ENCODE measurements at places on chromosomes 6 and 20.

- no peak for DNase-seq
Measured at GRCh38 chr6:126764104-126764503, 354.4 kb upstream of the RSPO3 start.

DNA sequence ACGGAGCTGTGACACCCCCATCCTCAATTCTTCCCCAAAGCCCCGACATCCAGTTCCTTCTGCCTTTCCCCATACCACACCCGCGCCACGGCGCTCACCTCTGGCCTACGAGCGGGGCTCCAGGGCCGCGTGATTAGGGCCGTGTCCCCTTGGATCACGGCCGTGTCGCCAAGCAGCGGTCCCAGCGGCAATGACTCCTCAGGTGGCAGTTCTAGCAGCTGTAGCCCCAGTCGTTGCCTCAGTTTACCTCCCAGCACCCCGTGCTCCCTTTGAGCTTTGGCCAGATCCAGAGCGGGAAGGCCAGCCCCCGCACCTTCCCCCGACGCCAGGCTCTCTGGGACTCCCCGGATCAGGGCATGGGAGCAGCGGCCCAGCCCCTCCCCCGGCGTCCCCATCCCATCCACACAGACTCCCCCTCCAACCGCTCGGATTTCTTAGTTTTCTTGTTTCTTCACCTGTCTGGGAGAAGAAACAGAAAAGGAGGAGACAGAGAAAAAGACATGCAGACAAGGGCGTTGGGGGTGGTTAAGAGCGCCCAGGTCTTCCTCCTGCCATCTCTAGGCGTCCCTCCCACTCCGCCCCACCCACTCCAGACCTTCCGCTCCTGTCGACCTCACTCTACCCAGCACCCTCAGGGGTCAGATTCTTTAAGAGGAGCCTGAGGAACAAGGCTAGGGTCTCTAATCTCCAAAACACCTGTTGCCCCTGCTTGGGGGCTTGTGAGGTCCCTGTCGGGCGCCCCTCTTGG lies at the start of gene DDAH2:
DDAH2 (minus strand) TSS at position 533 of the 748 bp plus-strand sequence; CDS start at position 395, 138 bp downstream.
- DNase-seq = no peak

DNA sequence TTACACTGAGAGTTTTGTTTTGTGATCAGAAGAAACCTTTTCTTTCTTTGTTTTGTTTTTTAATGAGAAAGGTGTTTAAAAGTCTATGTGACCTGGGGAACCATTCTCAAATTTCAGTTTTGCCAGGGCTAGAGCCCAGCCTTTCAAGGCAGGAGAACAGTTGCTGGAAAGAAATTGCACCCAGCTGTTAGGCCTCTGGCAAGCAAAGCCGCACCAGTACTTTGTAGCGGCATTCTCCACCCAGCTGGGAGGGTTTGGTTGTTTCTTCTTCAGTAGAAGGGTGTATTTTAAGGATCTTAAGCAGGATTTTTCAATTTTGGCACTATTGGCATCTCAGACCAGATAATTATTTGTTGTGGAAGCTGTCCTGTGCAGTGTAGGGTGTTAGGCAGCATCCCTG lies 16.6 kb upstream of the MAPK13 start:
- no peak for DNase-seq

DNA sequence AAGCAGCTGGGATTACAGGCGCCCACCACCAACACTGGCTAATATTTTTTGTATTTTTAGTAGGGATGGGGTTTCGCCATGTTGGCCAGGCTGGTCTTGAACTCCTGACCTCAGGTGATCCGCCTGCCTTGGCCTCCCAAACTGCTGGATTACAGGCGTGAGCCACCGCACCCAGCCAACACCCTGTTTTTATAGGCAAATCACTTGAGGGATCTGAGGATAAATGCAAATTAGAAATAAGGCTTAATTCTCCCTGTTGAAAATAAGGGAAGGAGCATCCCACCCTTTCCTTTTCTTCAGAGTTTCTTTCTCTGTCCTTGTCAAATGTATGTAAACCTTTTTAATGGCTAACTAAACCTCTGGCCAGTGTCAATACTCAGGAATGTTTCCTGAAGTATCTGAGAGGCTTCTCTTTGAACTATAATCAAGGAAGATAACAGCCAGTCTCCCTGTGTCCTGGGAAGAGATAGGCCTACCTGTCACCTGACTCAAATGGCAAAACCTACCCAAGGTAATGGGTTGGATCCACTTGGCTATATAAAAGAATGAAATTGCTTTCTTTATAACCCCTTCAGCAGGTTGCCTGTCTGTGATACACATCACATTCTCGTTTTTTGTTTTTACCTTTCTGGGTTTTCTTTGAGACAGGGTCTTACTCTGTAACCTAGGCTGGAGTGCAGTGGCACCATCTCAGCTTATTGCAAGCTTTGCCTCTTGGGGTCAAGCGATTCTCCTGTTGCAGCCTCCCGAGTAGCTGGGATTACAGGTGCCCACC lies 64.5 kb upstream of the TNFAIP3 start:
- DNase-seq = no peak

- DNase-seq = peak; percentile 15
Measured at GRCh38 chr6:10465629-10466499, 51.0 kb upstream of the TFAP2A start.

DNA sequence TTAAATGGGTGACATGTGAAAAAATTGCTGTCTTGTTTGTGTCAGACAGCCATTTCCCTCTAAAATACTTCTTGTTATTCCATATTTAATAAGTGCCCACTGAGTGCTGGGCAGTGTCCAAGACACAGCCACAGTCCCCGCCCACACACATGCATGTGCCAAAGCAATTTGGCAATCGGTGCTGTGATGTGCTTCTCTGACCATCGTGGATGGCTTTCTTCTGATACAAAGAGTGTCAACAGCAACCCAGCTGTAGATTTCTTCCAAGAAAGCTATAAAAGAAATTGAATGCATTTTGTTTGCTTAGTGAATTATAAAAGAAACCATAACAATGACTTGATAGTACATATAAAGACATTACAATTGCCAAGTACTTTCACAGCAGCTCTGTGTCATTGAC lies 140.5 kb upstream of the ATXN1 start:
- DNase-seq = no peak

- no peak for DNase-seq
Measured at GRCh38 chr6:25042536-25042935, 106.8 kb upstream of the RIPOR2 start.

DNA sequence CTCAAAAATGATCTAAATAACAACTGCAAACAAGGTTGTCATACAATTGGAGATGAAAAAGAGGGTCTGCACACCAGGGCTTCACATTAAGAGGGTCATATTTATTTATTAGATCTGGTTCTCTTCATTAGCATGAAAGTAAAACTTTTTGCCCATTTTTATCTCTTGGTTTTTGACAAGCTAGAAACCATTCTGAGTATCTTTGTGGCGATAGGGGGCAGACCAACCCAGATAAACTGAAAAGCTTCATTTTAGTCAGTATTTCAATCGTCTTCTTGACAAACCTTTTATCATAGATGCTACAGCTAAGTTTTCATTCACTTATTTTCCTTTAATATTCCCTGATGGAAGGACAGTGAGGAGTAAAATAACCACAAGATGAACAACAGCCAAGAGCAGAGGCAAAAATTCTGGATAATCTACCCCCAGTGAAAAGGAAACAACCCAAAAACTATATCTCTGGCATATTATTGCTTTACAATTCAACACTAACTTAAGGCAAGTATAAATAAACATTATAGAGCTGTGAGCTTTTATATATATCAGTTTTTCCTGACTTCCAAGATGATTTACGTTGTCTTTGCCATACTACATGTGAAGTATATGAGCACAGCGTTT lies 45.2 kb downstream of the THEMIS start:
- peak; percentile 41 for DNase-seq

Data from stimulated activated CD4-positive, alpha-beta T cell treated with anti-CD3 and anti-CD28 coated beads, Interleukin-4, amount 100 ng/mL, for 1 hour (primary cell).